AG09309 (cell line): ENCODE measurements at places on chromosomes 16 and 17.

- DNase-seq: peak; percentile 27
Observed at GRCh38 chr16:53945996-53946395, 242.0 kb downstream of the FTO start.

- DNase-seq: no peak
Observed at GRCh38 chr16:75340741-75341491, 89.5 kb upstream of the BCAR1 start.

GRCh38 chr17:74737299-74738050 is 419 bp downstream of the RAB37 start:
- DNase-seq: no peak

DNA sequence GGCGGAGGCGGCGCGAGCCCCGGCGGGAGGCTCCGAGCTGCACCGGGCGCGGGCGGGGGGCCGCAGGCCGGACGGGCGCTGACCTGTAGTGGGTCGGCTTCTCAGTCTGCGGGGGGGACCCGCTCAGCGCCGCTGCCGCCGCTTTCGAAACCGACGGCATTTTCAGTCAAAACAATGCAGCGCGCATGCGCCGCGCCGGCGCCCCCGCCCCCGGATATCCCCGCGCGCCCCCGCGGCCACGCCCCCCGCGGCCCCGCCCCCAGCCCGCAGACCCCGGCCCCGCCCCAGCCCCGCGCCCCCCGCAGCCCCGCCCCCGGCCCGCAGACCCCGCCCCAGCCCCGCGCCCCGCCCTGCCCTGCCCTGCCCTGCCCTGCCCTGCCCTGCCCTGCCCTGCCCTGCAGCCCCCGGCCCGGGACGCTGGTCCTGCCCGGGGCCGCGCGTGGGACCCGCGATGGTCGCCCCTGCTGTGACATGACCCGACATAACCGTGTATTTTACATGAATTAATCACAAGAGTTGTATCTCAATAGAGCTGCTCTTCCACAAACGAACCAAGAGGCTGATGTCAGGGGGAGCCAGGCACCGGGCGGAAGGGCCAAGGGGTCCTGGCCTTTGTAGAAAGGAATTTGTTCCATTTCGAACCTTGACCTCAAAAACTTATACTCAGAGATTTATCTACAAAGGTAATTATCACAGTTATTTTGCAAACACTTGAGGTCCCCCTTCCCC is at the start of gene UNKL:
TSS of gene UNKL (minus strand) at position 173 of the 729 bp plus-strand sequence. CDS start at position 160, 13 bp downstream.
- no peak for DNase-seq

DNA sequence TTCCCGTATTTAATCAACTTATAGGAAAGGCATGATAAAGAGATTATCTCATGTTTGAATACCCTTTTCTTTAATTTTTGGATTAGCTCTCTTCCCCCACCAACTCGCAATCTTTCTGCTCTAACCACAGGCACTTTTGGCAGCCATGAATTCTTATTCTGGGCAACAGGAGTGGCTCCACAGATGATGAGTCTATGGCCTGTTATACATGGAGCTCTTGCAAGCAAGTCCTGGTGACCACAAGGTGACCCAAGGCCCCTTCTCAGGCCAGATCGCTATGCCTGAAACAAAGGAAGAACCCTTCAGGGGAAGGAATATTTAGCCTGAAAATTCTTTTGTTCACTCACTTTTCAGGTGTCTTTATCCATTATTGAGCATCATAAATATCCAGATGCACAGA is 10.8 kb upstream of the ZNF267 start:
- DNase-seq: no peak

- DNase-seq: no peak
Observed at GRCh38 chr16:25950586-25951281, 259.0 kb downstream of the HS3ST4 start.

GRCh38 chr17:63564562-63564961 is 14.3 kb downstream of the DCAF7 start:
- no peak for DNase-seq

DNA sequence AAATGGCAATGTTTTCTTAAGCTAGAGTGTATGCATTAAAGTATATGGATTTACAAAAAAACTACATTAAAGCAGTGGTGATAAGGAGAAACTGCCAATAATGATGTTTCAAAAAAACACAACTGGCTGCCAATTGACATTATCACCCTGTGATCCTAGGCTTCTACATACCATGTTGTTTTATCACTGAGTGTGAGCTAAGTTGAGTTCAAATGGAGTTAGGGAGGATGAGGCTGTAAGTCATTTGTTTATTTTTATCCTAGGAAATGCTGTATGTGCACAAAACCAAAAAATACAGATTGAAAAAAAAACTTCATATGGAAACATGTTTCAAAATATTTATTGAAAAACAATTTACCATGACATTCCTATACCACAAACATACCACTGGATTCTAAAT is 22.9 kb downstream of the CHCT1 start:
- DNase-seq: no peak

- DNase-seq: no peak
Observed at GRCh38 chr17:49106321-49107210, 26.0 kb upstream of the B4GALNT2 start.

GRCh38 chr17:8158267-8159031 is 4.3 kb downstream of the VAMP2 start:
- DNase-seq: no peak

DNA sequence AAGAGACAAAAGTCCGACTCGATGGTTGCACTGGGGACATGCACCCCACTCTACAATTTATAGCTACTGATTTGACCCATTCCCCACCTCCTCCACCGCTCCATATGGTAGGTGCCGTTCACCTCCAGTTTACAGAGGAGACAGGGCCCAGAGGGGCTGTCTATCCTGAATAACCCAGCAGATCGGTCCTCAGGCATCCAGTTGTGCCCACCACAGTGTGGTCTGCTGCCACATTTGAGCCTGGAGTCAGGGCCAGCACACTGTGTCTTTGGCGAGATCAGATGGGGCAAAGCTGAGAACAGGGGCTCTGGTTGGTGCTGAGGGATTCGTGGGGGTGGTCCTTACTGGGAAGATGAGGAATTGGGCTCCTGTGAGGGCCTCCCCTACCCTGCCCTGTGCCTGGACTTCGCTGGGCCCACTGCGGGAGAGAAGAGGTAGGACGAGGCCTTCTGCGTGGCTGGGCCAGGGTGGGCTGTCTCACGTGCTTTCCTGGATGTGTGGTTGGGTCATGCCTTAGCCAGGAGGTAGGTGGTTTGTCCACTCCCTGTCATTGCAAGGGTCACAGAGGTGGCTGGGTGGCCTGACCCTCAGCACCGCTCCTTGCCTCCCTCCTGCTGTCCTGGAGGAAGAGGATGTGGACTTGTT is 2.8 kb downstream of the ADCY7 start:
- DNase-seq: no peak

DNA sequence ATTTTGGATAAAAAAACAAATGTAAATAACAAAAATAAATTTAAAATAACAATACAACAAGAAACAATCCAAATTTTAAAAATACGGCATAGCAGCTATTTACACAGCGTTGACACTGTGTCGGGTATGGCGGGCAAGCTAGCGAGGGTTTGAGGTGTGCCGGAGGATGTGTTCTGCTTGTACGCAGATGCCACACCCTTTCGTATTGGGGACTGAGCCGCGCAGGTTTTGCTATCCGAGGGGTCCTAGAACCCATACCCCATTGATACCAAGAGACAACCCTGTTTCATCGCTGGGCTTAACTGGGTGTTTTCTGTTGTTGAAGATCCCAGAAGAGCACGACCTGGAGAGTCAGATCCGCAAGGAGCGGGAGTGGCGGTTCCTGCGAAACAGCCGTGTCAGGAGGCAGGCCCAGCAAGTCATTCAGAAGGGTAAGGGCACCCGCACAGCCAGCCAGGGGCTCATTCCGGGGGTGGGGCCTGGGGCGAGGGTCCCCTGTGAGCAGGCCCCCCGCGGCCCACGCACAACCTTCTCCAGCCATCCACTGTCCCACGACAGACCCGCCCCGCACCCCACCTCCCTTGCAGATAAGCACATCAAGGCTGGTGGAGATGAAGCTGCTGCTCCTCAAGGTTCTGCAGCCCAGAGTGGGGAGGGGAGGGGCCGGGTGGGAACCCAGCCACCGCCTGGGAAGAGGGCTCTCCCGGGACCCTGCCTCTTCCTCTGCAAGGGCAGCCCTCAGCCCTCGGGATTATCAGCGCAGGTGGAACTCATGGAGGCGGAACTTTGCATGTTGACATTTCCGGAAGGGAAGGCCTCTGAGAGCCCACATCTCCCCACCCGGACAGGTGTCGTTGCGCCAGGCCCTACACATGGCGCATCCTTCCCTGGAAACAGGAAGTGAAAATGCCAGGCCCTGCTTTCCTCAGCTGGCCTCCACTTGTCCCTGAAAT is 51.2 kb upstream of the CHMP6 start:
- no peak for DNase-seq

DNA sequence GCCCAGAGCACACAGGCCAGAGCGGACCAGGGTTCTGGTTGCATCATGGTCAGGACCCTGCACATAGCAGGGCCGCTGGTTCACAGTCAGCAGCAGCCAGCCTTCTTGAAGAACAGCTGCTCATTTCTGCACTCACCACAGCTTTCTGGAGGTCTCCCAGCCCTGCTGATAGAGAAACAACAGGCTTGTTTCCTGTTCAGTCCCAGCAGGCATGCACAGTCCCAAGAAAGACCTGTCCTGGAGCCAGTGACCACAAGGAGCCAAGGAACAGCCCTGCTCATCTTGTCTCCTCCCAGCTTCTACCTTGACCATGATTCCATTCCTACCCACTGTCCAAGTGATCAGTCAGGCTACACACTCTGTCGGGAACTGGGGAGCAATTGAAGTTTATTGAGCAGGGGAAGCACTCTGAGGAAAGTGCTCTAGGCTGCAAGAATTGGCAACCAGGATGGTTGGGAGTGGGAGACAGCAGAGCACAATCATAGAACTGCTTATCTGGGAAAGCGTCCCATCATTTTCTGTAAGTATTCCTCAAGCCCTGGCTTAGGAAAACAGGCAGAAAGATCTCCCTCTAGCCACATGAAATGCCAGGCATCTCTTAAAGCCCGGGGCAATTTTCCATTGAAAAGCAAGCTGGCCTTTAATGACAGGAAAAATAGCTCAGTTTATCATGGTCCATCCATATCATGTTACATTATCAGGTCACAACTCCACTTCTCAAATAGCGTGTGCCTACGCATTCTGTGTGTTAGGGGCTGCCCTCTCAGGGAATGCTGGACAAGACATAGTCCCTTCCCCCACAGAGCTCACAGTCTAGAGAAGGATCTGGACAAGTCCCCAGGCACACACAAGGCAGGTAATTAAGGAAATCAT is 155.4 kb upstream of the FOXF1 start:
- DNase-seq: no peak

GRCh38 chr17:76948301-76948700 is 80.1 kb downstream of the MGAT5B start:
- DNase-seq: no peak

GRCh38 chr17:39667945-39668924 is at the start of gene PNMT:
Gene PNMT (plus strand): TSS chr17:39668453. CDS start chr17:39668476, 23 bp downstream.
- no peak for DNase-seq

- DNase-seq: no peak
Observed at GRCh38 chr17:77916703-77917481, 41.6 kb upstream of the TNRC6C start.

GRCh38 chr17:3722716-3723115 is 987 bp upstream of the HASPIN start:
- no peak for DNase-seq

- no peak for DNase-seq
Observed at GRCh38 chr16:58488531-58488930, 11.4 kb upstream of the NDRG4 start.

DNA sequence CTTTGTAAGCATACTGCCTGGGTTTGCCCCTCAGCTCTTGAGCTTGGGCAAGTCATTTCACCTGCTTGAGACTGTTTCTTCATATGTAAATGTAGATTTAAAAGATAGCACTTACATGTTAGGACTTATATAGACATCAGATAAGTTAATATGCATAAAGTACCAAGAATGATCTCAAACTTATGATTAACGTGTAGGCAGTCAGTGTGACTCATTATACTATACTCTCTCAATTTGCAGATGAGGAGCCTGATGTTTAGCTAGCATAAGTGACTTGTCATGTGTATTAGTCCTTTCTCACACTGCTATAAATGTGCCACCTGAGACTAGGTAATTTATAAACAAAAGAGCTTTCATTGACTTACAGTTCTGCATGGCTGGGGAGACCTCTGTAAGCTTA is 690.5 kb downstream of the KCNJ2 start:
- no peak for DNase-seq

DNA sequence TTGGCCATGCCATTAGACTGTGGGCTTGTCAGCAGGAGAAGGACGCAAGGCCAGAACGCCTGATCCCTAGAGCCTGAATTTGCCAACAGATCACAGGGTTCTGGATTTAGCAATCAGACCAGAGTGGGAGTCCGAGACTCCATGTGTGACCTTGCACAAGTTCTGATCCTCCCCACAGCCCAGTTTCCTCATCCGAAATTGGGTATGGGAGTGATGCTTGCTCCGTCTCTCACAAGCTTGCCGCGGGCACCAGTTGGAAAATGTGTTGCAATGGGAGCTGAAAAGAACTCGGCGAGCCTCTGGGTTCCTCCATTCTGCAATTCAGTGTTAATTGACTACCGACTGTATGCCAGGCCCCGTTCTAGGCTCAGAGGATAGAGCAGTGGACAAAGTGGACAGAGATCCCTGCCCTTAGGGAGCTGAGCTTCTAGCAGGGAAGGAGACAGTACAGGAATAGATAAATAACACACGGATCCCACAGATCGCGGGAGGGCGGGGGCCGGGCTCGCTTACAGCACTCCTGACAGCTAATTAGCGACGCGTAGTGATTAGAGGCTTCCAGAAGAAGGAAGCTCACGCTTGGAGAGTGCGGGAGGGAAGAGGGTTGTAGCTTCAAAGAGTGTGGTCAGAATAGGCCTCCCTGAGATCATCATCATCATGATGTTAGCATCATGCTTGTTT is 150.4 kb upstream of the CIBAR2 start:
- DNase-seq: no peak

DNA sequence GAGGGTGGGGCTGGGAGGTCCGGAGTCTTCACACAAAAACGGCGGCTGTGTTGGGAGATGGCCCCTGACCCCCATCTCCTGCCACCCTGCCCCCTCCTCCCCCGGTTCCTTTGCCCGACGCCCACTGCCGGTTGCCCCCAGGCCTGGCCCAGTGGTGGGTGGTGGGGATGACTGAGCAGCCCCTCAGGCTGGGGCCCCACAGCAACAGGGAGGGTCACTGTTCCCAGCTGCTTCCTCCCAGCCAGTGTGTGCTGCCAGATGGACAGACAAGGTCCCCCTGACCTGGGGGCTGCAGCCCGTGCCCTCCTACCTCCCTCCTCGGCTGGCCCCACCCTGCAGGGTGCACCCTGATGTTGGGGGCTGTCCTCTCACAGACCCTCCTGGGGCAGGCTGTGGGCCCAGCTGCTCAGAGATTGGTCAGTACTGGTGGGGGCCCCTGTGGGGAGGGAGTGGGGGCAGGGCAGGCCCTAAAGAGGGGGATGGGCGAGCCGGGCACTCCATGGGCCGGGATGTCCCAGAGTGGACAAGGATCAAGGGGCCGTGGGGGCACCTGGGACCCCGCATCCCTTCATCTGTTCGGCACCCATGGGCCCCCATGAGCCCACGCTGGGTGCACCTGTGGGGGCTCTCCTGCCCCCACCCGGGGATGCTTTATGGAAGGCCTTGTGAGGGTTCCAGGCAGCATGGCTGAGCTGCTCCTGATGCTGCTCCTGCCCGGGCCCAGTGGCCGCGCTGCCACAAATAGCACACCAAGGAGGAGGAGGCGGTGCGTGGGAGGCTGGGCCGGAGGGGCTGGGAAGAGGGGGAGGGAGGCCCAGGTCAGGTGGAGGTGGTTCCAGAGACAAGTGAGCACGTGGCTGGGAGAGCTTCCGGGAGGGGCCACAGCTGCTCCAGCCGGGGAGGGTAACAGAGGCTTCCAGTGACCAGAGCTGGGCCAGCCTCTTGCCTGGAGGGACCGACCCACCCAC is 5.1 kb downstream of the C1QTNF8 start:
- DNase-seq: no peak
